ENCODE measurements at places on chromosomes 11 and 22.

DNA sequence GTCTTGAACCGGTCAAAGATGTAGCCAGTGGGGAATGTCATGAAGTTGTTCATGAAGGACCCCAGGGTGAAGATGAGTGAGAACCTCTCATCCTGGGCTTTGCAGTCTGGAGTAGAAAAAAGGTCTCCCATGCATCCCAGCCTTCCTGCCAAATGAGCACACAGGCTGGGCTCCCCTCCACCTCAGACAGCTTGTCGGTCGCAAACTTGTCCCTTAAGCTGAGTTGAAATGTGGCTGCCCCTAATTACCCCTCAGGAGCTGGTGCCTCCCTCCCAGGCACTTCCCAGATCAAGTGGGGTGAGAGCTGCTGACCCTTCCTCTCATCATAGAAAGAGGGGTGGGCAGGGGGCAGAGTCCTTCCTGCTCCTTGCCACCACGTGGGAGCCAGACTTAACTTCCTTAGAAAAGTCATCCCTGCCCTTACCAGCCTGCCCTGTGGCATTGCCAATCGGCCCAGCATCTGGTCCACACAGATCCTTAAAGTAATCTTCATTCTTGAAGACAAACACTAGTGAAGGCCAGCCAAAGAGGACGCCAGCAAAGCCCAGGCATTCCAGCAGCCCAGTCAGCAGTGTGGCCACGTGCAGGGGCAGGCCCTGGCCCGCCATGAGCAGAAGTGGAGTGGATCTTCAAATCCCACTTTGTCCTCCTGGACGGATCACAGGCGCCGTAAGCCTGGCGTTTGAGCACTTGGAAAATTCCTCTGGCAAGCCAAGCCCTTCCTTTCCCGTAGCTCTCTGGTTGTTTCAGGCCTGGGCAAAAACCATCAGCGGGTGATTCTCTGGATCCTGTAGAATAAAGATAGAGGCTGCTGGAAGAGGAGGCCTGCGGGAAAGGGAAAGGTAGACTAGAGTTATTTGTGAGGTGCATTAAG is 1.1 kb downstream of the SLC43A3 start:
- DNase-seq: no peak

DNA sequence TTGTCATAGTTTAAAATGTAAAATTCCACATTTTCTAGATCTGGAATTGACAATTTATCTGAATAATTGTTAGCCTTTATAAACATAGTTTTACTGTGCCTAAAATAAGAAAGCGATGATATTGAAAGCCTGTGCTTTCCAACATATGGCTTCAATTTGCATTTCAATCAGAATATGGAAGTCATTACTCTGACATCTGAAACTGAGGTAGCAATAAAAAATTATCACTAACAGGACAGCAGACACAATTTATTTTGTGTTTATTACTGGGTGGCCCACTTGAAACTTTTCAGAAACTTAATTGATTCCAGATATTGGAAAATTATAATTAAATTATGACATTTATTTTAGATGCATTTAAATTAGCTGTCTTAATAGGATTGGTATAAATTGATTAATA is 78.5 kb downstream of the TMEM135 start:
- no peak for DNase-seq

DNA sequence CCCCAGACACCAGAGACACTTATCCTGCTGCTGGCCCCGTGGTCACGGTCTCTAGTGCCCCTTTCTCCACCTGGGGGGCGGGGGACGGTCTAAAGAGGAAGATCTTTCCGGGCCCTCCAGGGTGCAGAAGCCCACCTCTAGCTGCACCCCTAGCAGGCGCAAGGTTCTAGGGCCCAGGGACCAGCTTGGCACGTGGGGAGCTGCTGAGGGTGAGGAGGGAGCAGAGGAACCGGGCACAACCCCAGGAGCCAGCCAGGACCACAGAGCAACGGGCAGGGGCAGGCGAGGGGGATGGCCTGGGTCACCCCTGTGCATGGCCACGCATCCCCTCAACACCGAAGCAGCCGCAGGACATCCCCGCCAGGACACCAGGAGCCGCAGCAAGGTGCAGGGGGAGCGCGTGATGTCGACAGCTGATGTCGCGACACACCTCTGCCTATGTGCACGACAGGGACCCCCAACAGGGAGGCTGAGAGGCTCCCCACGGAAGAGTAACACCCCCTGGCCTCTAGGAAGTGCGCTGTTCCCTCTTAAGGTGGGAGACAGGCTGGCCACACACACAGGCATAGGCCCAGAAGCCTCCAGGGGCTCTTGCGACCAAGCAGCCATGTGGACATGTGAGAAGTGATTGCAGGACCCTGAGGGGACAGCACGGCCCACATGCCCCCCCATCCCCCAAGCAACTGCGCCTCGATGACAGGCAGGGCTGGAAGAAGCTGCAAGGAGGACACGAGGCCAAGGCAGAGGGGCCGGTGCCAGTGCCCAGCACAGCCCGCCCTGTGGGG is 5.1 kb downstream of the LRFN4 start:
- no peak for DNase-seq

GRCh38 chr11:64264371-64264852 is 13.1 kb downstream of the PLCB3 start:
- DNase-seq: no peak

DNA sequence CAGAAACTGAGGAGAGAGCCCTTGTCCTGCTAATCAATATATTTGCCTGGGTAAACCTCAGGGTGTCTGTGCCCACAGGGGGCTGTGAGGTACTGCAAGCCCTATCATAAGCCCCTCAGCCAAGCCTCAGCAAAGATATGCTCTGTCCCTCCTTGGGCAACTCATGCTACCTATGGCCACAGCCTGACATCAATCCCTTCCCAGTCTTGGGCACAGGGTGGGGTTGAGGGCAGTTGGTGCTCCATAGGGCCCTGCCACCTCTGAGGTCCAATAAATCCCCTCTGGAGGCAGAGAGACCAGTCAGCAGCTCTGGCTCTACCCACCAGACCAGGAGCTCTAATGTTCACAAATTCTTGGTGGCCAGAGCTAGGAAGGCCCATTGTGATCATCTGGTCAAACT is 23.8 kb downstream of the TPBGL start:
- no peak for DNase-seq

DNA sequence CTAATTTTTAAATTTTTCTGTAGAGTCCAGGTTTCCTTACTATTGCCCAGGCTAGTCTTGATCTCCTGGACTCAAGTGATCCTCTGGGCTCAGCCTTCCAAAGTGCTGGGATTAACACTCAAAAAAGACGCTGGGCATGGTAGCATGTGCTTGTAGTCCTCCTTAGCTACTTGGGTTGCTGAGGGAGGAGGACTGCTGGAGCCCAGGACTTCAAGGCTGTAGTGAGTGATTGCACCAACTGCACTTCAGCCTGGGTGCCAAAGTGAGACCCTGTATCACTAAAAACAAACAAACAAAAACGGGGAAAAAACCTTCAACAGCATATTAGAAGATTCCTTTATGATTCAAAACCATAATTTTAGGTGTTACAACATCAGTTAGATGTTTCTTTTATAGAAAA is 44.6 kb downstream of the RSF1 start:
- DNase-seq: no peak

- no peak for DNase-seq
Observed at GRCh38 chr22:37627545-37627944, 11.9 kb upstream of the SH3BP1 start.

DNA sequence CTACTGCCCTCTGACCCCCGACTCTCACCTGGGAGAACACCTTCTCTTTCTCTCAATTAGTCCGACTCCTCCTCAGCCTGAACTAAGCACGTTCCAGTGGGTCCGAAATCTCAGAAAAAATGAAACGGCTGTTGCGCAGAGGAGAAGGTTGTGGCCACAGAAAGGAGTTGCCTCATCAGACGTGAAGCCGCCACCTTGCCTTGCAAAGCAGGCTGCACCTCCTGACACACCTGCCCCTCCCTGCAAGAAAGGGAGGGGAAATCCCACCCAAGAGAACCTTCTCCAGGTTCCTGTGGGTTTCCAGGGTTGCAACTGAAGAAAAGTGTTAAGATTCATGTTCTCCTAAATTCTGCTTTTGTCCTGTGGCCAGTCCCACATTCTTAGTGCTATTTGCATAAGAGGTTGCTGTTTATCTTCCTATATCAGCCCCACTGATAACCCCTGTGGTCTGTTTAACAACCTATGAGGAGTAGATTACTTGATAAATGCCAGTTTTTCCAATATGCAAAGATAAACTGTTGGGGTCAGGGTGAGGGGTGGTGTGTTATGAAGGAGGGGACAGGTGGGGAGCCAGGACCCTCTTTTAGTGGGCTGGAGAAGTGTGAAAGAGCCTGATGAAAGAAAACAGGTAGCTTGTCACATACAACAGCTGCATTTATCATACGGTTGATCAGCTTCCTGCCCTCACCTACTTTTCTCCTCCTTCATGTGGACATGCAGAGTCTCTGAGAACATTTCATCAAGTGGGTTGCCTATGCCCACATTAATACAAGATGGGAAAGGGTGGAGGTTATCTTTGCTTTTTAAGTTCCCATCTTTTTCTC is 18.2 kb downstream of the ZBTB16 start:
- no peak for DNase-seq

DNA sequence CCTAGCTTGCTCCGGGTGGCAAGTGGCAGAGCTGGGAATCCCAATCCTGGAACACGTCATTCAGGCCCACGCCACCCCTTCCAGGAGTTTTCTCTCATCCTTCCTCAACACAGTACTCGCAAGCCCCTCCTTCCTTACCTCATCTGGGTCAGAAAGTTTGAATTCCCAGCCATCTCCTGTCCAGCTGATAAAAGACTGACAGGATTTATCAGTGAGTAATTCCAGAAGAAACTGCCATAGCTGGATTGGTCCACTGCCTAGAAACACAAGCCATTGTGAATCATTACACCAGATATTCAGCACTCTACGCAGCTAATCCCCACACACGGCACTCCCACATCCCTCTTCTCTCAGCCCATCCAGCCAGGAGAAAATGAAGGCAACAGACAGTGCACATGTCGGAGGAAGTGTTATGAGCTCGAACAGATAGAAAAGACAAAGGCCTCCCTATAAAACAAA is 124.0 kb downstream of the ETS1 start:
- no peak for DNase-seq

- DNase-seq: no peak
Observed at GRCh38 chr11:14058061-14058460, 95.5 kb downstream of the SPON1 start.

DNA sequence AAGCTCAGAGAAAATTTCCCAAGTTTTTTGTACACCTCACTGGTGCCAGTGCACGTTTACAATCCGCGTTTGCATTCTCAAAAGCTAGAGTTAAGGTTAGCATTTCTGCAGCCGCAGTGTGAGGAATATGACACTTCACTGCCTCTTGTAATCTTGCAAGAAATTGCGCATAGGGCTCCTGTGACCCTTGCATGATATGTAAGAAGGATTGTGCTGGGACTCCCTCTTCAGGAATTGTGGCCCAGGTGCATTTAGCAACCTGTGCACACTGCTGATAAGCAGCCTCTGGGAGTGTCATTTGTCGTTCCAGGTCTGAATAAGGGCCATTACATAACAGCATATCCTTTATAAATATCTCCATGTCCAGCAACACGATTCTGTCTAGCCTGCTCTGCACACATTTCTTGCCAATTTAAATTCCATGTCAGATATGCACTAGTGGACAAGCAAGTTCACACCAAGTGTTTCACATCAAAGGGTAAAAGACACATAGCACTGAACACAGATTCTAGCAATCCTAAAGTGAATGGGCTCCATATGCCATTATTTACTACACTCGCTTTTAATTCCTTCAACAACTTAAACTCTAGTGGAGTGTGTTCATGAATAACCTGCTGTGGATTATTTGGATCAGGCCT is 69.2 kb upstream of the INCENP start:
- peak; percentile 56 for DNase-seq

GRCh38 chr11:110621826-110622225 is 90.4 kb downstream of the ARHGAP20 start:
- DNase-seq: no peak

DNA sequence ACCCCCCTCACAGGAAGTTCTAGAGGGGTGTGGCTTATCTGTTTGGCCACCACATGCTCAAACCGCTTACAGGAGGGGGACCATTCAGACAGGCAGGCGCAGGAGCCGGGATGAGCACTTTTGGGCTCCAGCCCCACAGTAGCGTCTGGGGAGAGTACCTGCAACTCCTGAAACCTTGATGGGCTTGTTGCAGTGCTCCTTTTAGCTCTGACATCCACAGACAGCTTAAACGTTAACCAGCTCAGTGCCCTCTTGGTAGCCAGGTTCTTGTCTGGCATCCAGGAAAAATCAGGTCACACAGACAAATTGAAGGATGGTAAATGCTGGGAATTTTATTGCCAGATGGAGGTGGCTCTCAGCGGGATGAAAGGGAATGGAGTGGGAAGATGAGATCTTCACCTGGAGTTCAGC is 326.3 kb downstream of the ETS1 start:
- no peak for DNase-seq

GRCh38 chr11:71454470-71455113 is 1.6 kb downstream of the NADSYN1 start:
- DNase-seq: no peak

All from inflammatory macrophage treated with lipopolysaccharide for 1 hour (primary cell).